Activated CD8-positive, alpha-beta memory T cell treated with anti-CD3 and anti-CD28 coated beads, Interleukin-2, amount 10 ng/mL, durations not matched to agents 7 days and 5 days (primary cell): ENCODE measurements at places on chromosomes 3 and 15.

GRCh38 chr3:103510760-103511159, 1075.9 kb downstream of the ZPLD1 start:
- DNase-seq, result no peak

- peak; percentile 76 for DNase-seq
These were observed 519 bp downstream of the ABHD6 start for GRCh38 chr3:58237941-58238681.

DNA sequence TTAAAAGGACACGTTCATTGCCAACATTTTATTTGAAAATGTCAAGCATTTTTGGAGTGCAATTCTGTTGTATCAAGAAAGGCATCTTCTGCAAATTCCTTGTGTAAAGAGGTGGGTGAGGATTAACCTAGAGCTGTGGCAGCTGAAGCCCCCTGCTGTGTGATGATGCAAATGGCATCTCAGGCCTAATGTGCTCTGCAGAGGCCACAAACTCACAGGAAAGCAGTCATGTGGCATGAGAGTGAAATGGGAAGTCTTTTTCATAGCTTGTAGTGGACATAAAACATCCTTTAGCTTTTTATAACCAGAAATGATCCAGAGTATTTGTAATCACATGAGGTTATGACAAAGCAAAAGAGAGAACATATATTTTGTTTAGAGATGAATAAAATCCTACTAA, 6.4 kb downstream of the CADM2 start:
- DNase-seq, result no peak

- no peak for DNase-seq
These were observed 42.3 kb upstream of the SLC25A36 start for GRCh38 chr3:140899363-140899762.

GRCh38 chr15:68778876-68779275, 41.8 kb downstream of the ANP32A start:
- no peak for DNase-seq

GRCh38 chr15:34993877-34994276, 5.8 kb upstream of the ZNF770 start:
- peak; percentile 69 for DNase-seq

DNA sequence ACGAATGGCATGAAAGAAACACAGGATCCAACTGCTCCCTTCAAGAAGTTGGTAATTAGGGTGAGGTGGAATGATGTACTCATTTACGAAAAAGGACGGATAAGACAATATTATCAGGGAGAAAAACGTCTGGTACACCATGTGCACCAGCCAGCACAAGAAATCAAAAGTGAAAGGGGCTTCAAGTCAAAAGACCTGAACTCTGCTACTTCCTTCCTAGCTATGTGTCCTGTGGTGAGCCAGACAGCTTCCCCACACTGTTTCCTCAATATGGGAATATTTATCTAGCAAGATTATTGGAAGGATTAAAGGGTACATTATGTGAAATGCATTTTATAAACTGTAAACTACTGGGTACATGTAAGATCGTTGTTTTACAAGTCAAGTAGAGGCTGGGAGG, 33.9 kb downstream of the RAB27A start:
- peak; percentile 56 for DNase-seq

- DNase-seq, result no peak
These were observed 83.3 kb downstream of the EDEM1 start for GRCh38 chr3:5270666-5271371.

DNA sequence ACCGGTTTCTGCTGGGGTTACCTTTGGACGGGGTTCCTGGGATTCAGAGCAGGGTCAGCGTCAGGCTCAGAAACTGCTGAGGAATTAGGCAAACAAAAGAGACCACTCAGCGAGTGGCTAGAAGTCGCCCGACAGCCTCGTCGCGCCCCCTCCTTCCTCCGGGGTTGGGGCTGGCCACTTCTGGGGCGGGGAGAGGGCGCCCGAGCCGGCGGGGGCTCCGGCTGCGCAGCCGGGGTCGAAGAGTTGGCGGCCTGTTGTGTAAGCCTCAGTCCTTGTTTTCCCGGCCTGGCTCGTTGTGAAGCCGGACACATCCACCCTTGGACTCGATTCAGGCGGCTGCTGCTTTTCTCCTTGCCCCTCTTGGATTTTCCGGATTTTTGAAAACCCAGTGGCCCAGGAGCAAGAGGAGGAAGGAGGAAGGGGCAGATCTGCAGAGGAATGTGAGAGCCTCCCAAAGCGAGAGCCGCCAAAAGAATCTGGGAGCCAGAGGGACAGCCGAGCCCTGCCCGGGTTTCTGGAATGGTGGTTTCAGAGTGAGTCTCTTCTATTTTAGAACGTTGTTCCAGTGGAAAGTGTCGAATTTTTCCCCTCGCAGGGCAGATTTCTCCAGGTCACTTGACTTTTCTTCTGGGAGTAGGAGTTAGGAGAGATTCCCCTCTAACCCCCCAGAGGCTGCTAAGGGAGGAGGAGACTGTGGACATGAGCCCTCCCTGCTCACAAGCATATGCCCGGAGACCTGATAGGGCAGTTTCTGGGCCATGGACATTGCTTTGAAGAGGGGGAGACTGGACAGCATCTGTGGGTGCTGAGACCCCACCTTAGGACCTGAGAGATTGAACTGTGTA, 666 bp downstream of the SNX33 start:
- no peak for DNase-seq

DNA sequence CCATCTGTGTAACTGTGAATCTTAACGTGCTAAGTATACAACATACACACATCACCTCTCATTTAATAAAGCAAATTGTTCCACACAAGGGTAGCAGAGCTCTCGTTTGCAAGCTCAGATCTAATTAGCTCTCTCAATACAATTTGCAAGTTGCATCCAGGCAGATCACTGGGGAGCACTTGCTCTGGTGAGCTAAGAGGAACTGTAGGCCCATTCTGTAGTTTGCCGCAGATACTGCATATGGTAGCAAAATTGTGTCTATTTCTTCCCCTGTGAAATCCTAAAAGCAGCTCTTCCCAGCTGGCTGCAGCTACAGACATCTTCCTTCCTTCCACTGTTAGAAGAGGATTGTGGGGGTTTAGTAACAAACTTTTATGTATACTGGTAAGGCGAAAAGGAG, 288.7 kb upstream of the ADAMTS9 start:
- DNase-seq, result no peak

GRCh38 chr3:138845771-138846173, 11.0 kb upstream of the PIK3CB start:
- DNase-seq, result no peak
